ENCODE measurements at places on chromosomes 12 and 14.

DNA sequence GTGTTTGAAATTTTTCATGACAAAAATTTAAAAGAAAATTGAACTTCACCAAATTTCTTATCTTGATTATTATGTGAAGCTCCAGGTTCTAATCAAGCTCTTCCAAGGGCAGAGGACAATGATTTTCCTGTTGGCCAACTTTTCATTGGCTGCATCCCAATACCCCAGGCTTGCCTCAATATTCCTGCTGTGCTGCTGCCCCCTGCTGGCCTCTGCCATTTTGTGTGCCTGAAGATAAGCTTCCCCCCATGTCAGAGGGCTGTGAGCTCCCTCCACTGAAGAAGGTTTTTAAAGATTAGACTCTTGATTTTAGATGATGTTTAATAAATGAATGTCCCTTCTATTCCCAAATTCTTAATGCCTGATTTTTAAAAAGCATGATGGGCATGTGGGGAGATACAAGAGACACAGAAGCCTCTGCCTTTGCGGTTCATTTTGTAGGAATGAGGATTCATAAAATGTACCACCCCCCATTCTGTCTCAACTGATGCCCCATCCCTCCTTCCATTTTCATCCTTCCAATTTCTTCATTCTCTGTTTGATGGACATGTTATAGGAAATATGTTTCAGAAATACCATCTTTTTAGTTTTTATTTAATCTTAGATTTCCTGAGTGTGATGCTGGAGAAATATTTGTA, 76.7 kb upstream of the RGS6 start:
- peak; percentile 0 for DNase-seq

DNA sequence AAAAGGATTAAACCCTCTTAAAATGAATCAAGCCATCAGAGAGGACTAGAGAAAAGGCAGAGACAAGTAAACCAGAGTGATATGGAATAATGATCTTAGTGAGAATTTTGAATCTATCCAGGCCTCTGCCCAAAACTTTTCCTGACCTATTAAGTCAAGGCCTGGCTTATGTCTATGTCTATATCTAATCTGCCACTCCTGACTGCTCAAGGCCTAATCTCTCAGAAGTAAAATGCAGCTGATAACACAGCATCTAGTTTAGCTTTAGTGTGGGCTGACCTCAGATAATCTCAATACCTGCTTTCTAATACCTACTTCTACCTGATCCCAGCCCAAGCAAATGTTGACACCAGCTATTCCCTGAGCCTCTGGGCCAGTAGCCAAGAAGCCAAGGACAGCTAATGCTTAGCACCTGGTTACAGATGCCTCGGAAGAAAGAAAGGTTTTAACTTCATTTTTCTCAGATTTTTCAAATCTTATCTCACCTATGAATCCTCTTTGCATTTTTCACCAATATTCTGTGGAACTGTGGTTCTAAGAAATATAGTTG, 1472.5 kb upstream of the SEL1L start:
- no peak for DNase-seq

GRCh38 chr14:59850458-59850857, 20.1 kb downstream of the RTN1 start:
- DNase-seq: no peak

DNA sequence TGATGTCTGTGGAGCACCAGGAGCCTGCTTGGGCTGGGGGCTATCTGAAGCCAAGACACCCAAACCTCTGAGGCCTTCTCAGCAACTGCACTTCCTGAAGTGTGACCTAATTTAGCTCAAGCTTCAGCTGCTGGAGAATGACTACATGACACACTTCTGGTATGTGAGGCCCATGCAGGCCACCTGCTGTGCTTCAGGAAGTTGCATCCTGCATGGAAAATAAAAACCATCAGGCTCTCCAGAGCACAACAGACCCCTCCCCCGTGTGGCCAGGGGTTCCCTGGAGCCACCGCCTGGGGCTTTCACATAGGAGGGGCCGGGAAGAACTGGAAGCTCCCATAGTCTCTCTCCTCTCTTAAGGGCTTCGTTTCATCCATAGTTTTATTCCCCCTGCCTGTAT, 217.7 kb downstream of the SLC15A4 start:
- no peak for DNase-seq

GRCh38 chr14:87940894-87941293, 52.1 kb downstream of the GALC start:
- DNase-seq: no peak

DNA sequence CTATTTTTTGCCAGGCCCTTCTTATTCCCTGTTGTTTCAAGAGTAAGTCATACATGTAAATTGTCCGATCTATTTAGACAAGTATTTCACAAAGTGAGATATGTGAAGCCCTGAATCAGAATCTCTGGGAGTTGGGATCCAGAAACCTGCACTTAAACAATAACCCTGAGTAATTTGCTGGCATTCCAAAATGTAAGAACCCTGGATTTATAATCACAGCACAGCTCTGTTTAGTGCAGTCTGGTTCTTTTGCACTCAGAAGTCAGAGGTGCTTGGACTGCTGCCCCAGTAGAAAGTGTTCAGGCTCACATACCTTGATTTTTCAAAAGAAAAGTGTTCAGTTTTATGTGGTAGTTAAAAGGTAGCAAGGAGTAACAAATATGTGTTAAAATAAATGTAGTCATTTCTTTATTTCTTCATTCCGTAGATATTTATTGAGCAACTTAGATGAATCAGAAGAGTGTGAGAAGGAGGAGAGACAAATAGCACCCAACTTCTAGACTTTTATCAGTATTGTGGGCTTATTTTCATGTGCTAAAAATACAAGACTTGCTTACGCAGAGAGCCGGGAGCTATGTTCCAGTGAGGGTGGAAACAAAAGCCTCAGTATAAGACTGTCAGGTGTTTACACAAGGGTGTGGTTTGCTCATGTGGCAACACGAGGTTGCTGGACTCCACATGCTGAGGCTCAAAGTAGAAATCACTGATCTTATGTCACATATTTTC, 70.1 kb downstream of the SYNE2 start:
- DNase-seq: no peak

- no peak for DNase-seq
Observed at GRCh38 chr14:79369359-79370332, 841.7 kb downstream of the DIO2 start.

DNA sequence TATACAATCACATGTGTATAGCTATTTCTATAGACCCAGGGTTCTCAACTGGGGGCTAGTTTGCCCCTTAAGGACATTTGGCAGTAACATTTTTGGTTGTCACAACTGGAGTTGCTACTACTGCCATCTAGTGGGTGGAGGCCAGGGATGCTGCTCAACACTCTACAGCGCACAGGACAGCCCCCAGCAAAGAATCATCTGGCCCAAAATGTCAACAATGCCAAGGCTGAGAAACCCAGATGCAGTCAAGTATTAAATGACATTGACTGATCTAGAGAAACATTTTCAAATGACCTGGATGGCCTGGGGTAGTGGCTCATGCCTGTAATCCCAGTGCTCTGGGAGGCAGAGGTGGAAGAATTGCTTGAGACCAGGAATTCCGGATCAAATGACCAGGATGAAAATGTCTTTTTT, 5.8 kb downstream of the WSB2 start:
- peak; percentile 49 for DNase-seq

- DNase-seq: no peak
Observed at GRCh38 chr14:93105362-93105761, 10.4 kb downstream of the ITPK1 start.

GRCh38 chr12:42086031-42086430, 58.6 kb downstream of the GXYLT1 start:
- no peak for DNase-seq
